Activated CD8-positive, alpha-beta memory T cell treated with anti-CD3 and anti-CD28 coated beads for 24 hours (primary cell): ENCODE measurements at places on chromosomes 2 and 18.

DNA sequence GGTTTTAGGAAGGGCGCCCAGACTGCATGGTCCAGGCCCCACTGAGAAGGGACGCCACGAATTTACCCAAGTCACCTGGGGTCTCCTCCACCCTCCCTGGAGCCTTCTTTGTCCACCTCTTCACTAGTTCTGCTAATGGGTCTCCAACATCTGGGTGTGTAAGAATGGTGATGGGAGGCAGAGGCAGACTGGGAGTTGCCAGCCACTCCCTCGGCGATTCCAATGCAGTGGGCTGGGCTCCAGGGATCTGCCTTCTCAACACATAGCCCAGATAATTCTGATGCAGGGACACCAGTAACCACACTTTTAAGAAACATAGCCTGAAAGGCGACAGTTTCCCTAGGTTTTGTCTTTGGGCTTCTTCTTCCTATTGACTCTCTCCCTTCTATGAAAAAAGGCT lies 39.1 kb downstream of the MRPL44 start:
- no peak for DNase-seq

DNA sequence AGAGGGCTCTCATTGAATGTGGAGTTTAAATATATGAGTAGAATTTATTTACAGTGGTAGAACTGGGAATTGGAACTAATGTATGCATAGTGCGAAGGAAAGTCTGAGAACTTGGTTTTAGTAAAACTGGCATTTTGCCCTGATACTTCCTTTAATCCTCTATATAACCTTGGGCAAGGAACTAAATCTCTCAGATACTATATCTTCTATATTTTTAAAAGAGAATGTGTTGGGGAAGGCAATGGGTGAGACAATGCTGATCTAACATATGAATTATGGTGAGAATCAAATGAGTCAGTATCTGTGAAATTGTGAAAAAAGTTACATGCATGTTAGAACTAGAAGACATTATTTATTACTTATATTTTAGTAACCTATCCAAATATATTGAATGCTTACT lies 2109.4 kb upstream of the PIK3C3 start:
- DNase-seq: no peak

DNA sequence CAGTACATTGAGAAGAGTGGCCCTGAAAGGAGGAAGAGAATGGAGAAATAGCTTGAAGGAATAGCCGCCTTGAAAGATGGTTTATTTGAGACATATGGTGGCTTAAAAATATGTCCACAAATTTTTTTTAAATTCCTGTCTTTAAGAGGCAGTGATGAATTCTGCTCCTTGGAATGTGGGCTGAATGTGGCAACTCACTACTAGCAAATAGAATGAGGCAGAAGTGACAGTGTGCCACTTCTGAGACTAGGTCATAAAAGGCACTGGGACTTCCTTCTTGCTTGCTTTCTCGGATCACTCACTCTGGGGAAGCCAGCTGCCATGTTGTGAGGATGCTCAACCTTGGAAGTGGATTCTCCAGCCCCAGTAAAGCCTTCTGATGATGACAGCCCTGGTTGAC lies 67.0 kb downstream of the FAM161A start:
- DNase-seq: no peak

GRCh38 chr2:49860170-49860569 lies 705.9 kb upstream of the FSHR start:
- DNase-seq: no peak

DNA sequence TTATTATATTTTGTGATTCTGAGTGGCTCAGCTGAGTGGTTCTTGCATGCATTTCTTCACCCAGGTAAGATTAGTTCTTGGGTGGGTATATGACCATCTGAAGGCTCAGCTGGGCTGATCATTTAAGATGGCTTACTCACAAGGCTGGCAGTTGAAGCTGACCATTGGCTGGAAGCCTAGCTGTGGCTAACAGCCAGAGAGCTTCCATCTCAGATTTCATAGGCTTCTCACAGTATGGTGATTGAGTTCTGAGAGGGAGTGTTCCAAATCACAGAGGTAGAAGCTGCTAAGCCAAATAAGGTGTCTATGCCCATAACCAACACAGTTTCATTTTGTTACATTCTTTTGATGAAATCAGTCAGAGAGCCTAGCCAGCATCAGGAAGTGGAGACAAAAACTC lies 117.4 kb upstream of the RPRM start:
- DNase-seq: no peak

GRCh38 chr2:34570266-34570872 lies 971.3 kb upstream of the FAM98A start:
- DNase-seq: no peak

- DNase-seq: no peak
Measured at GRCh38 chr2:207502577-207503198, 27.1 kb upstream of the CREB1 start.
